Activated T-cell treated with anti-CD3 and anti-CD28 coated beads, Interleukin-2, amount 50 U/mL, for 72 hours (primary cell): ENCODE measurements at places on chromosomes 6 and 20.

GRCh38 chr20:6718662-6719368 is 48.7 kb upstream of the BMP2 start:
- DNase-seq: no peak

- no peak for DNase-seq
Observed at GRCh38 chr6:42158011-42158410, 15.2 kb upstream of the GUCA1A start.

- DNase-seq: peak; percentile 24
Observed at GRCh38 chr6:154773610-154774089, 40.4 kb downstream of the SCAF8 start.

DNA sequence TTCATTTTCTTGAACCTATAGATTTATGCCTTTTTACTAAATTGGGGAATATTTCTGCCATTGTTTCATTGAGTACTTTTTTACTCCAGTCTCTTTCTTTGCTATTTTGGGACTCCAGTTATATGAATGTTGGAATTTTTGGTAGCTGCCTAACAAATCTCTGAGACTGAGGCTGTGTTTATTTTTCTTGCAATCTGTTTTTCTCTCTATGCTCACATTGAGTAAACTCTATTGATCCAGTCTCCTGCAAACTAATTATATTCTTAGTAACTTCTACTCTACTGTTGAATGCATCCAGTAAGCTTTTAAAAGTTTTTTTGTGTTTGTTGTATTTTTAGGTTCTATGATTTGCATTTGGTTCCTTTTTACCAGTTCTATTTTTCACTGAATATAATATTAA is 903.4 kb upstream of the GJE1 start:
- DNase-seq: no peak

DNA sequence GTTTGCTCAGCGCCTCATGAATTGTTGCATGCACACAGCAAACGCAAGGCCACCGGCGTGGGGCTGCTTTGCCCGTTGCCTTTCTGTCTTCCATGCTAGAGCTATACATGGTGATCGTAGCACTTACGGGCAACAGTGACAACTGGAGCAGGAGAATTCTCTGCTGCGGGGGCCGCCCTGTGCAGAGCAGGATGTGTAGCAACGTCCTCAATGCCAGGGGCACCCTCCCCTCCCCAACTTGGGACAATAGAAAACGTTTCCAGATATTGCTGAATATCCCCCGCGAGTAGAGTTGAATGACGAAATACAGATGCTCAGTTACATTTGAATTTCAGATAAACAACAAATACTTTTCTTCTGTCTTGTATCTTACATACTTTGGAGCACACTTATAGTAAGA is 198.7 kb downstream of the TFAP2C start:
- DNase-seq: no peak

DNA sequence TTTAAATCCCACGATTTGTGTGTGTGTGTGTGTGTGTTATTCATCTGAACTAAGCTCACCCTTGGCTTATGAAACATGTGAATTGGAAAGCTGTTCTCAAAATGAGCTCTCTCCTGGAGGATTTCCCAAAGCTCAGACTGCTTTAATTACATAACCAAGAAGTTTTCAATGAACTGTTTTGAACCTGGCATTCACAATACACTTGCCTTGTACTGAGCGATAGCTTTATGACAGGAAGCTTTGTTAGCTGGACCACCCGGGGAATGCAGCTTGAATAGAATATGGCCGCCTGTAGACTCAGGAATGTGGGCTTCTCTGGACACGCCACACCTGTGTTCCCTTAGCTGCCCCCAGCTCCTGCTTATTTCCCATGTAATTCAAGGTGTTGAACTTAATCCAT is 71.4 kb upstream of the PREP start:
- DNase-seq: no peak

- DNase-seq: no peak
Observed at GRCh38 chr20:19660808-19661378, 97.2 kb upstream of the RIN2 start.

DNA sequence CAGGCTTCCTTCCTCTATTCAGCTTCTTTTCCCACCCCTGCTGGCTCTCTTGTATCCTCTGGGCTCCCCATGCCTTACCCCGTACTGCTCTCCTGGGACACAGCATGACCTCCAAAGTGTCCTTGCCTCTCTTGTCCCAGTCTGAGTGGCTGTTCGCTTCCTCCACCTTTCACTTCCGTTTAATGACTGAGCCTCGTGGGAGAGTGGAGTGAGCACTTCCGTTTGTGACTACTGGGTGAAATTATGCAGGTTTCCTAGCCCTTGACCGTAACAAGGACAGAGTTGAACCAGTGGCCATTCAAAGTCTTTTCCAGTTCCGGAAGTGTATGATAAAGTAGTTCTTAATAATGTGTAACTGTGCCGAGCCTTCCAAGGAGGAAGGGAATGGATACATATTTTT is 109.2 kb downstream of the ARID1B start:
- DNase-seq: no peak

DNA sequence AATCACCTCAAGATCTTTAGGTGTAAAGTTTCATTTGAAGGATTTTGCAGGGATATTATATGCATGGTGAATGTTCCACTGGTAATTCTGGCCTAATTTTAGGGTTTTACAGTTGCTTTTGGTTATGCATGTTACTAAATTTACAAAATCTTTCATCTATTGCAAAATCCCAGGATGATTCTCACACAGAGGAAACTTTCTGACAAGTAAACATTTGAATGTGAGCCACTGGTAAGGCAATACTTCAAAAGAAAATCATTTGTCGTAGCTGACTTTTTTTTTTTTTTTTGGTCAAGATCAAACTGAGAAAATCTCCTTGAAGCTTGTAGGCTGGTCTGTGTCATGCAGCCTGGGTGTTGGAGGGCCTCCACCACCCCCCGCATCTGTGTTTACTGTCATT is 141.9 kb upstream of the EXOC2 start:
- DNase-seq: no peak

- no peak for DNase-seq
Observed at GRCh38 chr6:148803979-148804378, 57.1 kb downstream of the UST start.

- DNase-seq: no peak
Observed at GRCh38 chr20:33232486-33233072, 3.2 kb upstream of the BPIFA1 start.

GRCh38 chr6:42530751-42531150 is 33.1 kb upstream of the UBR2 start:
- DNase-seq: no peak

GRCh38 chr20:38873050-38873581 is 53.1 kb upstream of the FAM83D start:
- DNase-seq: peak; percentile 88

DNA sequence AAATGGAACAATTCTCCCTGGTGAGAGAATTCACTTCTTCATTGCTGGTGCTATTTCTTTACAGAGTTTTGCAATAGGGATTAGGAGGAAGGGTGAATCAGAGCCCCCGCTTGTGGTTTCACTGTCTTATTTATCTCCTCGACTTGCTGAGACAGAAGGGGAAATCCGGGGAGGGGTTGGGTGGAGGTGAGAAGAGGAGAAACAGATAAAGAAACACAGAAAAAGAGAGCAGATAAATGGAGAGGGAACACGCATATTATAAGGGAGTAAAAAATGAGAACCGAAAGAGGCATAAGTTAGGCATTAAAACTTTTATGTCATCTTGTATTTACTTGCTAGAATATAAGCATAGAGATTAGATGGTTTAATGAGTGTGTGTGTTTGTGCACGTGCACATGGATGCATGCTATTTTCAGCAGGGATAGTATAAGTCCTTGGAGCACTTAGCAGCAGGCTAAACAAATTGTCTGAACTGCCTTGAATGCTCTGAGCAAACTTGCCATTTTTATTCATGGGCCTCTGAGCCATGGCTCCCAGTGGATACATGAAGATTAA is 105.0 kb downstream of the OLIG3 start:
- peak; percentile 87 for DNase-seq

DNA sequence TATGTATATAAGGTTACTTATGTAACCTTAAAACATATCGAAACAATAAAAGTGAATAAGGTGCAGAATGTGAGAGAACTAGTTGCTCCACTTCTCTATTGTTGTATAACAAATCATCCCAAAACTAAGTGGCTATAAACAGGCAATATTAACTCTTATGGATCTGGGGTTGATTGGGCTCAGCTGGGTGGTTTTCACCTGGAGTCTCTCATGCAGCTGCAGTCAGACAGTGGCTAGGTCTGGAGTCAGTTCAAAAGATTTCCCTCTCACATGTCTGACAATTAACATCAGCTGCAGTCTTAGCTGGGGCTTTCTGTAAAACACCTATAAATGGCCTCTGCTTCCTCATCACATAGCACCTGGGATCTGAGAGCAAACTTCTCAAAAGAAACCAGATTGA is 288.4 kb upstream of the SASH1 start:
- DNase-seq: no peak

DNA sequence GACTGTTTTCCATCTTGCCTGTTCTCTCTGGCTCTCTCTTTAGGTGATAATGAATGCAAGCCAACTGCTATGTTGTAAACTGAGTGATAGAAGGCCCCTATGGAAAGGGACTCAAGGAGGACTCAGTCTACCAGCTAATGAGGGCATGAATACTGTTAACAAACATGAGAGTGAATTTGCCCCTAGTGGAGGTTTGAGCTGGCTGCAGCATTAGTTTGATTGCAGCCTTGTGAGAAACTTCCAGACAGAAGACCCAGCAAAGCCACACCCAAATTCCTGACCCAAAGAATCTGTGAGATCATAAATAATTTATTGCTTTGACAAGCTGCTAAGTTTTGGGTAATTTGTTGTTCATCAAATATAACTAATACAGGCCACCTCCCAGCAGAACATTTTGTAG is 50.0 kb upstream of the PLCB1 start:
- no peak for DNase-seq

GRCh38 chr6:32432050-32432450 is 7.6 kb upstream of the HLA-DRA start:
- DNase-seq: no peak

DNA sequence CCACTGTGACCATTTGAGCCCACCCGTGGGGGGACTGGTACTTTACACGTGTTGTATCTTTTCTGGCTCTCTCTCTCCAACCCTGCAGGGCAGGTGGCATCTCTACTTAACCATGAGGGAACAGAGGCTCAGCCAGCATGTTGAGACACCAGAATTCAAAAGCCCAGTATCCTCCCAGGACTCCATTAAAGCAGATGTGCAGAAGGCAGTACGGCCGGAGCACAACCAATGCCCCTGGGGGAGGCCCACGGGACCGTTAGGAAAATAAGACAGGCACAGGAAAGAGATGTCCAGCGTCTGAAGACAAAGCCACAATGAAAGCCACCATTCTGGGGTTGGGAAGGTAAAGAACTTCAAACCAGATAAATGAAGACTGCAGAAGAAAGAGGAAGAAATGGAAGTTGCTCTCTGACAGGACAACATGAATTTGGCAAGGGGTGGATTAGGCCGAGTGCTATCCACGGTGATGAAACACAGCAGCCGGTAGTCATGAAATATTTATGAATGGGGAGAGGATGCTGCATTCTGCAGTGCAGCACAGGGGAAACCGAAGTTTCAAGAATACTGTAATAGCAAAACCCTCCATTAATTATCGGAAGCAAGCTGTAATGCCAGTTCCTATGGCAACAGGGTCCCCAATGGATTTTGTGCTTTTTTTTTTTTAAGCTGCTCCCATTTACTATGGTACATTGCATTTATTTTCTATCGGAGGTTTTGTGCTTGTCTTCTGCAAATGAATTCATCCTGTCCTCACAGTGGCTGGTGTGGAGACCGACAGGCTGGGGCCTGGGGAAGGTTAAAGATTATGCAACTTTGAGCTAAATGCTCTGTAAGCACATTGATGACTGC is 179.4 kb downstream of the NRN1 start:
- no peak for DNase-seq

GRCh38 chr6:17935188-17936149 is 52.0 kb downstream of the KIF13A start:
- no peak for DNase-seq

DNA sequence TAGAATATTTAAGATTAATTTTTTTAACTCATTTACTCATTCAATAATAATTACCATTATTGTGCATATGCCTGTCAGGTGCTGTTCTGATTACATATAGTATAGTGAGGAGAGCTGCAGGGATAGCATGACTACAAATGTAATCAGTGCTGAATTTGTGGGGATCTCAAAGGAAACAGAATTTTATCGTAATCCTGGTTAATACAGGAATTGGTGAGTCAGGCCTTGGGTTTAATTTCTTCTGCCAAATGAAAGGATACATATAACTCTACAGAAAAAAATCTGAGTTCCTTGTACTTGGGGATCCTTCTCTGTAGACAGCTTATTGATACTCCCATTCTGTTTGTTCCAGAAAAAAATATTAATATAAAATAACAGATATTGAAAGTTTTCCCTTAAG is 297.2 kb downstream of the GJA1 start:
- DNase-seq: no peak

- no peak for DNase-seq
Observed at GRCh38 chr6:162092816-162093502, 634.6 kb downstream of the PRKN start.

DNA sequence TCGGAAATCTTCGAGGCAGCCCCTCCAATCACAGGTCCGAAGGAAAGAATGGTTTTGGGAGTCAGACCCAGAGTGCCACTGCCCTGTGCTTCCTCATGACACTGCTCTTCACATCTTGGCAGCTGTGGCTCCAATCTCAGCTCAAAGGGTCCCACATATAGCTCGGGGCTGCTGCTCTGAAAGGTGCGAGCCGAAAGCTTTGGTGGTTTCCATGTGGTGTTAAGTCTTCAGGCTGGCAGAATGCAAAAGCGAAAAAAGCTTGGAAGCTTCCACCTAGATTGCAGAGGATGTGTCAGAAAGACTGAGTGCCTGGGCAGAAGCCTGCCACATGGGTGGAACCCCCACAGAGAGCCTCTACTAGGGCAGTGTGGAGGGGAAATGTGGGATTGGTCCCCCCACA is 314.3 kb upstream of the CHD6 start:
- no peak for DNase-seq

GRCh38 chr20:7836076-7836475 is 104.2 kb downstream of the HAO1 start:
- no peak for DNase-seq

DNA sequence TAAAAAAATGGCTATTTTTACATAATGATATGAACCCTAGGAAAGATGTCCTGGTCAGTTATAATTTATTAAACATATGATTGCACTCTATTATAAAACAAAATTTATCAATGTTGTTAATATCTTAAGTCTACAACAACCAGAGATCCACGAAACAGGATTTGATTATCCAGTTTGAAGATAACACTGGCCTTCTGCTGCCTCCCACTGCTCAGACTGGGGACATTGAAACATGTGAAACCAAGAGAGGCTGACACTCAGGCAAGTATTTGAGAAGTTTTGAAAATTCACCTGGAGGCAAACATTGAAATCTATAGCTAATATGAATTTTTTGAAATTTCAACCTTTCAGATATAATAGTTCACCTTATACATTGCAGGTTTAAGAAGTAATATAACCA is 219.3 kb upstream of the HSF2 start:
- DNase-seq: no peak

- no peak for DNase-seq
Observed at GRCh38 chr6:164827537-164827936, 481.9 kb downstream of the C6orf118 start.
